Stimulated activated CD4-positive, alpha-beta T cell treated with anti-CD3 and anti-CD28 coated beads, Interleukin-12 subunit alpha, Interleukin-12 subunit beta, amount 100 ng/mL, for 48 hours (primary cell): ENCODE measurements at places on chromosomes 5 and 9.

DNA sequence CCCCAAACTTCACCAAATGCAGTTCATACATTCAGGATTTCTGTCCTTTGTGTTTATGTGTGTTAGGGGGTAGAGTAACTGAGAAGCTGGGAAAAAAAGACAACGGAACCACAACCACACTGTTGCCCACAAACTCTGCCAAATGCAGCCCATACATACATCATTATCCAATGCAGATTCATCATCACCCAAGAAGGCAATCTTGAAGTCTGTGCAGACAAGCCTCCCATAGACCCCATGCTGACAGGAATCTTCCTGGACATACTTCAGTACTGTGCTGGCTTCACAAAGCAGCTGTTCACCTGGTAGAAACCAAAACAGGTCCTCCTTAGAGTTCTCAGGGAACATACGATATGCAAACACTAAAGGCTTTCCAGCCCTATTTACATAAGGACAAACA, 38.9 kb downstream of the MTMR12 start:
- no peak for DNase-seq

DNA sequence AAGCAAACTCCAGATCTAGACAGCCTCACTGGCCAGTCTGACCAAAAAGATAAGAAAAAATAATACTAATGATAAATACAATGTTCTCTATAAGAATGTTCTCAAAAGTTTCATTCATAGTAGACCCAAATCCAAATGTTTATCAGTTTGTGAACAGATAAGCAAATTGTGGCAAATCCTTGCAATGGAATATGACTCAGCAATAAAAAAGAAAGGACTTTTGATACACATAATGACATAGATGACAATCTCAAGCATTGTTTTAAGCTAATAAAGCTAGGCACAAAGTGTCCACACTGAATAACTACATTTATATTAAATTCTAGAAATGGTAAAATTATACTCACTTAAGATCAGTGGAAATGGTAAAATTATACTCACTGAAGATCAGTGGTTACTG, 195.4 kb upstream of the TYRP1 start:
- DNase-seq = no peak

DNA sequence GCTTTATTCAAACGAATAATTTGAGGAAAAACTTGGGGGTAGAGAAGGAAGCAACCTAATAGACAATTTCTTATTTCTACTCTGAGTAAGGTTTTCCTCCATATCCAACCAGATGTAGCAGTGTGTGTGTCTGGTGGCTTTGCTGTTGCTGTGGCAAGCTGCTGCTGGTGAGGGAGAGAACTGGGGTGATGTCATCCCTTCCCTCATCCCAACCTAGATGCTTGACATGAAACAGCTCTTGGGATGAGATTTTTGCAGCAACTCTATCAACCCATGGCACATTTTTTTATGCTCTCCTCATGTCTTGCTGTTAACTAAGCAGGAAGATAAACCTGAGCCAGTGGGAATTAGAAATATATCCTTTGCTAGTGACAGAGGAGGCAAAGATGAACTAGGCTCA, 135.8 kb downstream of the PCSK1 start:
- DNase-seq = no peak

DNA sequence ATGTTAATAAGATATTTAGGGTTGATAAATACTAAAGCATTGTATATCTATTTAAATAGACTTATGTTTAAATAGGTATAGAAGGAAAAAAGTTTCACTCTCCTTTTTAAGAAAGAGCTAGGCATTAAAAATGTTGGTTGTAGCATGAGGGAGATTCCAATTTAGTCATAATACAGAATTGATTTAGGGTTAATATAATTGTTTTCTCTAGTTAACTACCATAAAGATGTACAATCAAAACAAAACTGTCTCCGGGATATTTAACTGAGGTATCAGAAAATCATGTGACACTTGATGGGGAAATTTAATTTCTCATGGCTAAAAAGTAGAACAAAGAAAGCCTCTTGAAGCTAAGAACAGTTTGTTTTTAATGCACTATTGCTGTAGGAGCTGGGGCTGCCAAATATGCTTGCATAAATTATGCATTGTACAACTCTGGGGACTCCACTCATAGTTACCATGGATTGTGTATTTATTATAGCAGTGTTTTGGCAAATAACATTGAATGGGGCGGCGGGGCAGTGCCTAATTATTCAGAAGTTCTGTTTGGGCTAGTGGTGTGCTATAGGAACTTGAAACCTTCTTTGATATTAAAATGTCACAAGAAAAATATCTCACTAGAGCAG, 44.2 kb downstream of the SMC2 start:
- no peak for DNase-seq

DNA sequence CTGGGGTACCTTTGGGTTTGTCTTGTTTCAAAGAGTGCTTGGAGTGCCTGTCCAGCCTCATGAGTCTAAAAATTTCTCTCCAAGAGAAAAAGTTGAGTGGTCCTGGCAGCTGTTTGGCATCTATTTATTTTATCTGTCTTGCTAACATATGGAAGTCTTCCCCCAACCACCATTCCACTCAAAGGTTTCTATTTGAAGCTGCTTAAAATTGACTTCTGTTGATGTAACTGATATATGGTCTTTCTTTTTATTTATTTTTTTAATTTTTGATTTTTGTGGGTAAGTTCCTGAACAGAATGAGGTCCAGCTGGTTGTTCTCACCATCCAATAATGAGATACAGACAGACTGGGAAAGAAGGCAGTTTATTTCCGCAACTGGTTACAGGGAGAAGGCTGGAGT, 178.7 kb upstream of the SGCD start:
- no peak for DNase-seq

DNA sequence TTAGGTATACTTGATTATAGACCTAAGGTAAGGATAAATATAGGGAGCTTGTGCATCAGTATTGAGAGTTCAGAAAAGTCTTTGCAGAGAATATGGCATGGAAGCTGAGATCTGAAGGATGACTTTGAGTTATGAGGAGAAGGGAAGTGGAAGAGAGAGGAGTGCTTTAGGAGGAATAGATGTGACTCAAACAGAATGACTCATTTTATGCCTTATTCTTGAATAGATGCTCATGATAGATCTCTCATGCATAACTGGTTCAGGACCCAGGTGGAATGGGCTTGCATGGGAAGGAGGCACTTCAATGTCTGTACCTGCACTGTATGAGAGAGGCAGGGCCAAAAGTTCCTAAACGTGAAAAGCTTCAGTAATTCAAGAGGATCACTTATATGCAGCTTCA, 103.3 kb downstream of the CWC27 start:
- DNase-seq = no peak

DNA sequence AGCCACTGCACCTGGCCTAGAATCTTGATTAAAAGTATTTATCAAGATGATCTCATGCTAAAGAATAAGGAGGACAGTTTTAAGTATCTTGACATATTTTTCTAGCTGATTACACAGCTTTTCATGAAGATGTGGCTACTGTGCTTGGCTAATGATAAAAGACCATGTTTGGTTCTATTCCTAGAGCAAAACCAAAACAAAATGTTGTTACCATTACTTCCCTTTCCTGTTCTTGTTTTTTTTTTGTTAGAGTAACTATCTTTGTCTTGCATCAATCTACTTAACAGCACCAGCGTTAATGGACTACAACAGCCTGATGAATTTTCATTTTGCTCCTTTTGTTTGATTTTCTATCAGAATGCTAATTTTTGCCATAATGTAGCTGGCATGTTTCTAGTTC, 86.2 kb upstream of the DHFR start:
- DNase-seq = no peak

- DNase-seq = no peak
These were observed 103.8 kb downstream of the ANKRD55 start for GRCh38 chr5:56129288-56129687.

DNA sequence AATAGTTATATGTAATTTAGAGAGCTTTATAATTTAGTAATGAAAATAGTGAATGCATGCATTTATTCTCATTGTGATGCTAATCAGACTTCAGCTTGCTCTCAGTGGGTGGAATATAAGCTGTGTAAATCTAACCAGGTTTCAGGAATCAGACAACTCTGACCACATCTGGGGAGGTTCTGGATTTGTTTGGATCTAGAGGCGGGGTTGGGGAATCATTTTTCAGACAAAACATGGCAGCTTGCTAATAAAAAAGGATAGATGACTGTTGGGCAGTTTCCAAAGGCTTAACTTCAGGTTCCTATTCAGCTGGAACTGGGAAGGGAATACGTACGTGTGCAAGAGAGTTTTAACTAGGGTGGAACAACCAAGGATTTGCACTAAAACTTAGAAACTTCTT, 43.2 kb upstream of the MAMDC2 start:
- DNase-seq = no peak

GRCh38 chr9:13034694-13035002, 244.8 kb downstream of the MPDZ start:
- no peak for DNase-seq

DNA sequence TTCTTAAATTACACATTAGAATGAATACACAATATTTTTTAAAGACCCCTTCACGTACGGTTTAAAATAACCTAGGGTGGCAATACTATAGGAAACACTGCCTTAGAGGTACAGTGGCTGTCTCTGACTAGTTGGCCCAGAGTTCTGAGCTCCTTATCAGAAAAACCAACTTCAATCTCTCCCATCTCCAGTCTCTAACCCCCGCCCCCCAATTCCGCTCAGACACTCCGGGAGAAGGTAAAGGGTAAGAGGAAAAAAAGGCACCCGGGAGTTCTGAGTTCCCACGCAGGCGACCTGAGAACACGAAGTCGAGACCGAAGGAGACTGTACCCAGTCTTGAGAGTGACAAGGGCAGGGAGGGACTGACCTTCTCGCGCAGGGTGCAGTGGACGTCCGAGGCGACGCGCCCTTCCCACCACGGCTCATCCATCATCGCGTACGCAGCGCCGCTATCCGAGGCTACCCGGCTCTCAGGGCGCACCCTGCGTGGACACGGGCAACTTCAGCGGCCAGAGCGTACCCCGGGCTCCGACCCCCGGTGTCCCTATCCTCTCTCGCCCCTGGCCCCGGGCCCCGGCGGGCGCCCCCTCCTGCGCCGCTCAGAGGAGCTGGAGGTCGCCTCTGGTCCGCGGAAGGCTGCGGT, 752 bp downstream of the CCNJL start:
- DNase-seq = no peak

GRCh38 chr9:87109851-87110250, 162.5 kb upstream of the GAS1 start:
- no peak for DNase-seq

- no peak for DNase-seq
These were observed 531.1 kb downstream of the CETN3 start for GRCh38 chr5:89878140-89879132.

DNA sequence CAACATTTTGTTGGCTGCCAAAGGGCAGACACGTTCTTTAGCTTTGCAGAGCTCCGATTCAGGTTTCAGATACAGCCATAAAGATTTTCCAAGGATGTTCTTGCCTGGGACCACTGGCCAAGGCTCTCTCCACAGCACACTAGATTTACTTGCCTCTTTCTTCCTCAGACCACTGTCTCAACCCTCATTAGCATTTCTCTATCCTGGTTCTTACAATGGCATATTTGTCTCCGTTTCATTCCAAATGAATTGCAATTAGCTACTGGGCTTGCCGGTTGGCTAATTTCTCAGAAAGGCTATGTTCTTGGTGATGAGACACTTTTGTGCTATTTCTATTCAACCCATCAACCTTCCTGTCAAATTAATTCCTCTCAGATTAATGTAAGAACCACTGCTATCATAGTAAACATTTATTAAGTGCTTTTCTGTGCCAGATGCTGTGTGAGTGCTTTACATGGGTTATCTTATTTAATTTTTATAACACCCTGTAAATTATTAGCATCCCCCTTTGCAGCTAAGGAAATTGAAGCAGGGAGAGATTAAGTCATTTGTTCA, 118.4 kb upstream of the NR3C1 start:
- DNase-seq = no peak

GRCh38 chr9:129610213-129610472, 10.8 kb downstream of the C9orf50 start:
- DNase-seq = no peak

- no peak for DNase-seq
These were observed 202.7 kb downstream of the CD180 start for GRCh38 chr5:66993882-66994281.

GRCh38 chr9:105148328-105149006, 96.0 kb upstream of the SLC44A1 start:
- no peak for DNase-seq

GRCh38 chr9:21989440-21990189, 4.6 kb downstream of the CDKN2A start:
- no peak for DNase-seq

- no peak for DNase-seq
These were observed 1006.4 kb upstream of the CTNND2 start for GRCh38 chr5:12910641-12911040.

GRCh38 chr9:110788871-110789270, 120.3 kb downstream of the MUSK start:
- no peak for DNase-seq

- DNase-seq = no peak
These were observed 200.3 kb downstream of the TRPM3 start for GRCh38 chr9:70921136-70921535.

DNA sequence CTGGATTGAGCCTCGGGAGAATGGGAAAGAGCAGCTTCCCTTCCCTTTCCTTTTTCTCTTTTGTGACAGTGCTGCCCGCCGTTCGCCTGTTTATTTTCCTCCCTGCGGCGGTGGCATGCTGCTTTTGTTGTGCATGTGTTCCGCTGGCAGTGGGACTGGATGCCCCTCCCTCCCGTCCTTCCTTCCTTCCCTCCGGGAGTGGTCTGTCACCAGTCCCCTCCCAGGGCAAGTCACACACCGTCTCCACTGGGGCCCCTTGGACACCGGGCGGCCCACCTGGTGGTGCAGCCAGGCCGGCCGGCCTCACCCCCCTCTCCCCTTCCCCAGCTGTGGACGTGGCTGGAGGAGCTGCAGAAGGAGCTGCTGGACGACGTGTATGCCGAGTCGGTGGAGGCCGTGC, 214.7 kb downstream of the TRIO start:
- DNase-seq = no peak

- DNase-seq = no peak
These were observed 441.6 kb upstream of the BRINP1 start for GRCh38 chr9:119810645-119811429.
